AML-193 (cell line): ENCODE measurements at places on chromosomes 12 and 14.

- DNase-seq = no peak
Observed at GRCh38 chr12:28817524-28817923, 331.6 kb upstream of the FAR2 start.

DNA sequence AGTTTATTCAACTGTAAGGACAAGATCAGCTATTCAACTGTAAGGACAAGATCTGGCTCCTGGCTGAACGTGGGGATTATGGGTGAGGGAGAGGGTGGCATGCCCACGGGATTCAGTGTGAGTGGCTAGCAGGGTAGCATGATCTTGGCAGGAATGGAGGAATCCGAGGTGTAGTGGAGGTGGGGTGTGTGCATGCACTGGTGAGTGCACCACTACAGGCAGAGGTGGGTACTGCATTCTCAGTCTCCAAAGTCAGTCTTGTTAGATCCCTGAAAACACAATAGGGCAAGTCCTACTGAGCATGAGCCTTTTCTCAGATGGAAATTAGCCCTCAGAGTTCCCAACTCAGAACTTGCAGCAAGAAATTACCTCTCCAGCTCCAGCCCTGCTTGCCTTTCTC lies 32.2 kb upstream of the DCD start:
- DNase-seq = peak; percentile 29

DNA sequence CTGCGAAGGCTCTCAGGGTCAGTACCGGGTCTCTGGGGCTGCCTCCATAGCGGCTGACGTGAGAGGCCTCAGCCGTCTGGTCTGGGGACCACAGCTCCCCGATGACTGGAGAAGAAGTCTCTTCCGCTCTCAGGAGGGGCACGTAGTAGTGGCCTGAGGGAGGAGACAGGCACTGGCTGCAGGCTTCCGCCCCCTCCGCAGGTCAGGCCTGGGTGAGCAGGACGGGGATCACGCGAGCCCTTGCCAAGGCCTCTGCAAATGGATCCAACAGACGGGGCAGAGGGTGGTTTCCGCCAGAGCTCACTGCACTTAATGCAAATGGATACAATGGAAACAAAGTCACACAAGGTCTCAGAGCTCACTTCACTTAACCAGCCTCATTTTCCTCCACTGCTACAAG lies 24.7 kb downstream of the ANKLE2 start:
- DNase-seq = no peak

DNA sequence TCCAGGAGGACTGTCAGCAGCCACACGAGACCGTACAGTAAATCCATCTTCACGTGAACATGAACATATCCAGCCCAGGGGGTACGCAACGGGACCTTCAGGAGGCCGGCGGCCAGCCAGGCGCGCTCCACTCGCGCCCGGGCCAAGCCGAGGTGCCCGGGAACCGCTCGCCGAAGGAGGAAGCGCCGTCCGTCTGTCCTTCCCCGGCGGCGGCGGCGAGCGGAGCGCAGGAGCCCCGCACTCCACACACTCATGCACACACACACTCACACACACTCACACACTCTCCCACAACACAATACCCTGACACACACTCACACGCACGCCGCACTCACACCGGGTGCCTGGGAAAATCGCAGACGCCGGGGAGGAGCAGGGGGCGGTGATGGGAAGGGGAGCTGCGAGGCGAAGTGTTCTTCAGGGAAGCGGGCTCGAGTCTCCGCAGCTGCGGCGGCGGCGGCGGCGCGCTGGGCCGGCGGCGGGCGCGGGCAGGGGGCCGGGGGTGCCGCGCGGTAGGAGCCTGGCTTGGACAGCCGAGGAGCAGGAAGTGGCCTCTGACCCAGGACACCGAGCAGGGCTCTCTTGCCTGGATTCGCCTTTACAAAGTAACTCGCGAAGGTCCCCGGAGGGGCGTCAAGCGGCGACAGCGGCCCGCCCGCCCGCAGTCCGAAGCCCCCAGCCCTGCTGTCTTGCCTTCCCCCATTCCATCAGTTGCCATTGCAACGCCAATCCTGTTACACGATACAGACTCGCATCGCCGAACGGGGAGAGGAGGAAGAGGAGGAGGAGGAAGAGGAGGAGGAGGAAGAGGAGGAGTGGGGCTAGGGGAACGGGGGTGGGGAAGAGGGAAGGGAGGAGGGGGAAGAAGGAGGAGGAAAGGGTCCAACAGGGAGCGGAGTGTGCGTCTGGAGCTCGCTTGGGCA lies 601 bp downstream of the MDGA2 start:
- DNase-seq = no peak

DNA sequence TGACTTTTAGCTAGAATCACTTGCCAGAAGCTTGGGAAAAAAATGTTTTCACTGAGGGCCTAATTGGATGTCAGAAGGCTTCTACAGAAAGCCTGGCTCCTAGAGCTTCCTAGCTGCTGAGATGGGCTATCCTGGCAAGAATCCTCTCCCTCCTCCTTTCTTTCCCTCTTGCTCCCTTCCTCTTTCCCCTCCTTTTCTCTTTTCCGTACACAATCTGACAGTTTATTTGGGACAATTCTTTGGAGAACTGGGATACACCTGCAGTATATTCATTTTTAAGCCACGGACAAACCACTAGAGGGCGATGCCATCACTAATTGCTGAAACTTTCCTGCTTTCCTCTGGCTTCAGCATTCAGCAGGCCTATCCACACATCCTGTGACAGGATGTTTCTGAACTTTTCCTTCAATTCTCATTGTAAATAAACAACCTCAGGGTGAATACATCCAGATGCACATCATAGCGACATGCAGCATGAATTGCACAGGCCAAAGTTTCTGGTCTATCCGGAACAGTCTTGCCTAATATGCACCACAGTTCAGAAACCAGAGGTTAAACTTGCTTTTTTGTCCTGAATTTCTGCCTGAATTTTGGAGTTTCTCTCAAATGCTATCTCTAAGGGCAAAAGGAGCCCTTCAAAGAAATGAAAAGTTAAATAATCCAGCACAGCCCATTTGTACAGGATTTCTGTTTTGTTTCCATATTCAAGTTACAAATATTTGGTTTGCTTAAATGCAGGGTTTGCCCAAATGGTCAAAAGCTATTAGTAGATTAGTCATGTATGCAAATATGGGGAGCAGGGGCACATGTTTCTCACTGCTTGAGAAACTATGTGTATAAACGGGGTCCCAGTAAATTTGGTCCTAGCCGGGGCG lies 142.8 kb downstream of the PAWR start:
- peak; percentile 25 for DNase-seq

GRCh38 chr12:99985631-99986030 lies 895 bp upstream of the ANKS1B start:
- no peak for DNase-seq

GRCh38 chr12:89047856-89048418 lies 304.4 kb downstream of the DUSP6 start:
- DNase-seq = no peak

- no peak for DNase-seq
Observed at GRCh38 chr14:77316872-77317301, 3.8 kb downstream of the POMT2 start.

GRCh38 chr14:67580336-67581171 lies 19.5 kb downstream of the PIGH start:
- no peak for DNase-seq

- DNase-seq = no peak
Observed at GRCh38 chr12:49946086-49946485, 4.5 kb upstream of the AQP2 start.

GRCh38 chr12:106839333-106839732 lies 64.9 kb downstream of the RIC8B start:
- DNase-seq = no peak

DNA sequence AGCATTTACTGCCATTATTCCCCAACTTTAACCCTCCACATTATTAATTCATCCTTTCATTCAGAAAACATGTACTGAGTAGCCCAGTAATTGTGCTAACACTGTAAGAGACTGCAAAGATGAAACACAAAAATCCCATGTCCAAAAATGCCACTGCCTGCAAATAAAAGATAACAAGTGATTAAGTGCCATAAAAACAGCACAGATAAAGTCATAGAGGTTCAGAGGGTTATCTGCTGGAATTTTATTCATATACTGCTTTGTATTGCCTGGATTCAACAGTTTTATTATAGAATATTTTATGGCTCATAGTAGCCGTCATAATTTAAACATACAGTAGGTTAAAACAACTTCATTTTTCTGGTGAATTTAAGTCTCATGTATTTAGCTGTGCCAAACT lies 177.9 kb downstream of the KICS2 start:
- no peak for DNase-seq

DNA sequence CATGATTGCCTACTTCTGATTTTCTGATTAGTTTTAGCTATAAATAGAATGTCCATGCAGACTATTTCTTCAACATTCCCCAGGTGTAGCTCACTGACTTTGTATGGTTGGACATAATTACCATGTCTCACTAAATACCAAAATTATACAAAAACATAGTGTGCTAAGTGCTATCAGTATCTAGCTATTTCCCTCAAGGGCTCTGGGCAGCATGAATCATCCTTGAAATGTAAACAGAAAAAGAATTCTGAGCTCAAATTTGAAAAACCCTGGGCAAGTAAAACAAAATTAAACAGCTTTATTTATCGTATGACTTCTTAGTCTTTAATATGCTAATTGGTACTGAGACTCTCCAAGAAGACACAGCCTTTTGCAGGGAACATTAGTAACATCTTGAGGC lies 82.9 kb downstream of the SPATA7 start:
- DNase-seq = no peak

- DNase-seq = no peak
Observed at GRCh38 chr12:75767957-75768356, 256.5 kb upstream of the KRR1 start.

GRCh38 chr14:105925615-105926372 lies 399.4 kb downstream of the TMEM121 start:
- DNase-seq = no peak

- no peak for DNase-seq
Observed at GRCh38 chr14:77036484-77037214, 8.1 kb upstream of the IRF2BPL start.

DNA sequence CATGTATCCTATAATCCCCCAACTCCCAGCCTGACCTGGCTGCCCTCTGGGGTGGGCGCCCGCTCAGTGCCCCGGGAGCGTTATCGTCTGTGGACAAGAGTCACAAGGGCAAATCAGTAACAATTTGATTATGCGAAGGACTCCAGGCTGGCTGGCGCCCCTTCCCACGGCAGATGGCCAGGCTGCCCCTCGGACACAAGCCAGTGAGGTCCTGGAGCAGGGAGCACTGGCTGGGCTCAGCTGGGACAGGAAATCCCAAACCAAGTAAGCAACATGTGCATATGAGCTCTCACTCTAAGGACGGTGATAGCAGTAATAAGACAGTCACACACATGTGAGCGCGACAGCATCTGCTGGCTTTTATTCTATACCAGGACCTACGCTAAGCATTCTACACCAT lies 59.3 kb upstream of the FAM222A start:
- no peak for DNase-seq

DNA sequence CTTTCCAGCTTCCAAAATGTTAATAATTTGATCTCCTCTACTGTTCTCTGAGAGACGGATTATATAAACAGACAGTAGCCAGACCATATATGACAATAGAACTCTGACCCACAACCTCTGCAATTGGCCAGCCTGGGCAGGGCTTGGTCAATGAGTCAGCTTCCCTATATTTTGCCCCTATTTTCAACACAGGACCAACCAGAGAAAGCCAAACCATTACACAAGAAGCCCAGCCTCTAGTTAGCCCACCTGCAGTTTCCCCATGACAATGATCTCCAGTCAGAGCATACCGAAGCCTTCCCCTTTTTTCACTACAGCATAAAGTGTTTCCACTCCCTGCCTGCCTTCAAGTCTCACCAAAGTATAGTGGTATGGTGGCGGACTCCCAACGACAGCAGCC lies 7.6 kb upstream of the EXD2 start:
- DNase-seq = no peak

DNA sequence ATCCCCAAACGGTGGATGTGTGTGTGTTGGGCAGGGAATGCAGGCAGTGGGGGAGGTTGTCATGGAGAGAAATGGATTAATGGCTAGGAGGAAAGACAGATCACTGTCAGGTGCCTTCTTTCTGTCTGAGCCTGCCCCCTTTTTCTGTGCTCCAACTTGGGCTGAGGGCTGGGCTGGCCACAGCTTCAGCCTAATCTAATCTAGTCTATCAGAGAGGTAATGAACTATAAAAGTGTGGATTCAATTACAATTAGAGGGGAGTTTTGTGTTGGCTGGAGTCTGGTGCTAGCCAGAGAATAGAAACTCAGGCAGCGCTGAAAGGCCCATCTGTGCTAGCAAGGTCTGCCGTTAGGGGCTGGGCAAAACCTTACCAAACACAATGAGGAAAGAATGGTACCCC lies 41.2 kb downstream of the NEUROD4 start:
- no peak for DNase-seq

GRCh38 chr12:694734-695503 lies 31.7 kb upstream of the NINJ2 start:
- no peak for DNase-seq

DNA sequence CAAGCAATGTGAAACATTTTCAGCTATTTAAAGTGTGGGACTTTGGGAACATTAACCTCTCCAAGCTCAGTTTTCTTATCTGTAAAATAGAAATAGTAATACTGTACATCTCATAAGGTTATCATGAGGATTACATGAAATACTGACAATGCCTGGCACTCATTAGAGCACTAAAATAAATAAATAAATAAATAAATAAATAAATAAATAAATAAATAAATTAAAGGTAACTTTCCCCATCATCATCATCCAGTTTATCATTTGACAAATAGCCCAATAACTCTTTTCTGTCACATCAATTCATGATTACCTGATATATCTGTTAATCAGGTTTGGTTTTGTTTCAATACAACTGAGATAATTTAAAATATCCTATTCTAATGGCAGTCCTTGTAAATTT lies 48.5 kb downstream of the EFCAB11 start:
- no peak for DNase-seq

DNA sequence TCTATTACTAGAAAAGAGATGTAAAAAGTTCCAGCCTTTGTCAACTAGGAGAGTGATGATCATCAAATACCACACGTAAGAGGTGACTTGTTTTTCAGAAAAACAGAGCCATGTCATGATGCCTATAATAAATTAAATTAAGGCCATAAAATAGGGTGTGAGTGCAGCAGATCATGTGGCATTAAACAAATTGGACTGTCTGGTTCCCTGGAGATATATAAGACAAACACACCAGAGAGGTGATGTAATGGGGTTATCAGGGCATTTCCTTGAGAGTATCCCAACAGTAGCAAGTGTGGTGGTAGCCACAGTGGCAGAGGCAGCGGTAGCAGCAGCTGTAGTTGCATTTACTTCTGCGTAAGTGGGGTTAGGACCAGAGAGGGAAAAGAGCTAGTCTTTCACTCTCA lies 14.6 kb upstream of the GALNT6 start:
- no peak for DNase-seq

DNA sequence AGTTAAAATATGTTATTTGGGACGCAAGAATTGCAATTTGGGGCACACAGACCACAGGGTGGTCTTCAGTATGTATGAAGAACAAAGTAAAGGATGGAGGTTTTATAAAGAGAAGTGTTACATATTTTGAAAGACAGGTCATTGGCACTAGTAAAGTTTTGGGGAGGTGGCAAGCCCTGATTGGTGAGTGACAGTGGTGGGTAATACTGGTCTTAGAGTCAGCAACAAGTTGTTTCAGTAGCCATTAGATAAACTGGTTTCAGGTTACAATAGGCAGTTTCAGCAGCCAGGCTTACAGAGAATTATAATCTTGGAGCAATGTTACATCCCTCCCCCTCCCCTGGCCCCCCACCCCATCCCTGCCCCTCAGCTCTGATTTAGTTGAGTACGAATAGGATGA lies 17.5 kb downstream of the MARK3 start:
- DNase-seq = no peak

- no peak for DNase-seq
Observed at GRCh38 chr12:115382681-115383080, 698.7 kb upstream of the TBX3 start.
